Inflammatory macrophage treated with lipopolysaccharide for 1 hour (primary cell): ENCODE measurements at places on chromosomes 2 and 18.
A peak's percentile ranks its signal among the peaks of the same experiment; 100 is the strongest.

DNA sequence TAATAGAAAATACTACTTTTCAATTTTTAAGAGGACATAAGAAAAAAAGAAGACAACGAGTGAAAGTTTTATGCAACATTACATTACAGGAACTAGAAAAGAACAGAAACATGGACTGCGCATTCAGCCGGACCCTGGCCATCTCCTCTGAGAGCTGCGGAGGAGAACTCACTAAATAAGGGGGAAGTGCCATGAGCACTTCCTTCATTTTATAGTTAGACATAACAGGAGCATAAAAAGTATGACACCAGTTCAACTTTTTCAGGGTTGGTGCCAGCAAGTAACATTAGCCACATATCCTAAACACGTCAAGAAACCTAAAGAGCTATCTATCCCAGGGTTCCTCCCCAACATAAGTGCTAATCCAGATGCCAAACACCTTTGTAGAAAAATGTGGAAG is 78.0 kb upstream of the SERTAD2 start:
- peak; percentile 56 for DNase-seq

DNA sequence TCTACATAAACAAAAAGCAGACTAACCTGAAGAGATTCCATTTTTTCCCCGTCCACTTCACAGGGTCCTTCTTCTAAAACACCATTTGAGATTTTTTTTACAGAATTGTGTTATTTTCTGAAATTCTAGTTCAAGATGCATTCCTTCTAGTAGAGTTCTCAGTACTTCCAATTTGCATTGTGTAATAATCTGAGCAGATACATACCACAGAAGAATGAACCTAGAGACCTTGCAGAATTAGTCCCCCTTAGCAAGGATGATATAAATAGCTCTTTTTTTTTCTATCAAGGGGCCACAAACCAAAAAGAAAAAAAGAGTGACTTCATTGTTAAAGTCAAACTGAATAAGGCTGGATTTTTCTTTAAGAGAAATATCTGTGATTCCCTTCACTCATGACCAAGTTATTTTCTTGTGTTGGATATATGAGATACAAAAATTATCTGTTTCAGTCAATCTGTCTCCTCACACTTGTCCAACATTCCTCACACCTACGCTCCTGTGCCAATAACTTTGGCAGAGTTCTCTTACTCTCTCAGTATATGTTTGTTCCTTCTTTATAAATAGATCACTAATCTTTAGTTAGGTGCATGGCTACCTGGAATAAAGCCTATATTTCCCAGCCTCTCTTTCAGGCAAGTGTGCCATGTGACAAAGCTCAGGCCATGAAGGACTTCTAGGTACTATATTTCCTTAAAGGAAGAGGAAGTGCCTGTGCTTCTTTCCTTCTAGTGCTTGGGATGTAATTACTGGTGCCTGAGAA is 183.5 kb downstream of the ZNF385B start:
- DNase-seq: no peak

DNA sequence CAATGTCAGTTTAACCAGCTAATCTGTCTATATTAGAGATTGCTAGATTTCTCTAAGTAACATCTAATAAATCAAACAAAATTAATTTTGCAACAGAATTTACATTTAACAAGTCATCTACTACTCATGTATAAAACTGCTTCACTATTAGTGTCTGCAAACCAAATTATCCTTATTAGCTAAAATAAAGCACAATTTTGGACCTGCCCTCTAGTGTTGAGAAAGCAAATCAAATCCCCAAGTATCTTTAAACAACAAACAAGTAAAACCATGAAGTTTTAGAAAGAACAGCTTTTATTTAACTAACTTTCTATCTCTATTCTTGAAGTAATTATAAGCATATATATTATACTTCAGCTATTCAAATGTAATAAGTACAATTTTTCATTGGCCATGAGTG is 113.1 kb upstream of the SP3 start:
- peak; percentile 11 for DNase-seq

DNA sequence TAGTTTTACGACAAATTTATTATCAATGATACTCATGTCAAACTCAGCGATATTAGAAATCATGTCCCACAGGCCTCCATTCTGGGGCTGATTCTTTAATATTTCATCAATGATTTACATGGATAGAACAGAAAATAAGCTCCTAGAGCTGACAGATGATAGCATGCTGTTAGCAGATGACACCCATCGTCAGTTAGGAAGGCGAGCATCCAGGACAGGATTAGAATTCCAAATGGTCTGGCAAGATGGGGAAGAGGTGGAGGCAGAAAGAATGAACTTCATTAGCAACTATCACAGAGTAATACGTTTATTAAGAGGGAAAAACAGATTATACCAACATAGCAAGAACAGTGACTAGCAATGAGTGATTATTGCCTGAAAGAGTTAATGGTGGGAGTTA is 46.2 kb upstream of the ACVR1 start:
- no peak for DNase-seq

DNA sequence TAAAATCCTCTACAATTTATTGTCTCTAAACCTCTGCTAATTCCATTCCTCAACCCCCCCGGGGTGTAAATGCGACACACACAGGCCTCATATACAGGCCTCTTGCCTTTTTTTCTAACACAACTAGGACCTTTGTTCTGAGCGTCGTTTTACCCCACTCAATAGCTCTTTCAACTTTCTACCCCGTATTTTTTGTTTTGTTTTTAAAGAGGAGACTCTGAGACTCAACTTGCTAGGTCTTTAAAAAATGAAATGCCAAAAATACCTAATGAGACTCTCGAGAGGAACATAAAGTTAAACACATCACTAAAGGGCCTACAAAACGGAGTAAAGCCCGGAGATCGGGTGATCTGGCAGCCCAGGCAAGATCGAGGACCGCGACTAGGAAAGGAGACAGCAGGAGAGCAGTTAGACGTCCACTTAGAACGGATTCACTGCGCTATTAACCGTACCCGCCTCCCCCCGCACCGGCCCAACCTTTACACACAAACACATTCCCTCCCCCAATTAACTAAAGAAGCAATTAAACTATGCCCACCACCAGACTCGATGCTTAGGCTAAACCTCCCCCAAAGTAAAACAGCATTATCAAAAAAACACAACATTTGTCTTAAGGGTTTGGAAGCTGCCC is 1.7 kb downstream of the TRIP12 start:
- no peak for DNase-seq

- DNase-seq: peak; percentile 31
Measured at GRCh38 chr2:85772019-85772745, 18.4 kb downstream of the ATOH8 start.

GRCh38 chr2:122322815-122323214 is 567.4 kb downstream of the TSN start:
- DNase-seq: no peak

- DNase-seq: no peak
Measured at GRCh38 chr2:182634386-182634785, 81.7 kb upstream of the DNAJC10 start.

DNA sequence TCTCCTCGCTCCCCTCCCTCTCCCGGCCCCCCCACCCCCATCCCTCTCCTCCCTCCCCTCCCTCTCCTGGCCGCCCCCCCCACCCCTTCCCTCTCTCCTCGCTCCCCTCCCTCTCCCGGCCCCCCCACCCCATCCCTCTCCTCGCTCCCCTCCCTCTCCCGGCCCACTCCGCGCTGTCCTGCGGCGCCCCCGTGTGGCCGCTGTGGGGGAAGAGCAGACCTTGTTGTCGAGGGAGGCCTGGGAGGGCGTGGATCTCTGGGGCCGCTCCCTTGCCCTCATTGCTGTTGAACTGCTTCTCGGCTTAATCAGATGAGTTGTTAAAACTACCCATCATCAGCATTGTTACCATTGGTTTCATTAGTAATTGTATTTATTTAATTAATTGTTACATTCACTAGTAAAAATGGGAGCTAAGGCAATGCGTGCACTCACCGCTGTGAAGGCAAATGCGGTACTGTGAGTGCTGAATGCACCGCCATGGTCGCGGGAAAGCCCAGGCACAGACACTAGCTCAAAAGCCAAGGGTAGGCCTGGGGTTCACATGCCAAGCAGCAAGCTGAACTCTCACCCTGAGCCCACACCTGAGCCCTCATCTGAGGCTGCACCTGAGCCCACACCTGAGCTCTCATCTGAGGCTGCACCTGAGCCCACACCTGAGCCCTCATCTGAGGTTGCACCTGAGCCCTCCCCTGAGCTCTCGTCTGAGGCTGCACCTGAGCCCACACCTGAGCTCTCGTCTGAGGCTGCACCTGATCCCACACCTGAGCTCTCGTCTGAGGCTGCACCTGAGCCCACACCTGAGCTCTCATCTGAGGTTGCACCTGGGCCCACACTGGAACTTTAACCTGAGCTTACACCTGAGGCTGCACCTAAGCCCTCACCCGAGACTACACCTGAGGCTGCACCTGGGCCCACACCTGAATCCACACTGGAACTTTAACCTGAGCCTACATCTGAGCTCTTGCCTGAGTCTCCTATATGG is 8.8 kb downstream of the RTP5 start:
- peak; percentile 82 for DNase-seq

DNA sequence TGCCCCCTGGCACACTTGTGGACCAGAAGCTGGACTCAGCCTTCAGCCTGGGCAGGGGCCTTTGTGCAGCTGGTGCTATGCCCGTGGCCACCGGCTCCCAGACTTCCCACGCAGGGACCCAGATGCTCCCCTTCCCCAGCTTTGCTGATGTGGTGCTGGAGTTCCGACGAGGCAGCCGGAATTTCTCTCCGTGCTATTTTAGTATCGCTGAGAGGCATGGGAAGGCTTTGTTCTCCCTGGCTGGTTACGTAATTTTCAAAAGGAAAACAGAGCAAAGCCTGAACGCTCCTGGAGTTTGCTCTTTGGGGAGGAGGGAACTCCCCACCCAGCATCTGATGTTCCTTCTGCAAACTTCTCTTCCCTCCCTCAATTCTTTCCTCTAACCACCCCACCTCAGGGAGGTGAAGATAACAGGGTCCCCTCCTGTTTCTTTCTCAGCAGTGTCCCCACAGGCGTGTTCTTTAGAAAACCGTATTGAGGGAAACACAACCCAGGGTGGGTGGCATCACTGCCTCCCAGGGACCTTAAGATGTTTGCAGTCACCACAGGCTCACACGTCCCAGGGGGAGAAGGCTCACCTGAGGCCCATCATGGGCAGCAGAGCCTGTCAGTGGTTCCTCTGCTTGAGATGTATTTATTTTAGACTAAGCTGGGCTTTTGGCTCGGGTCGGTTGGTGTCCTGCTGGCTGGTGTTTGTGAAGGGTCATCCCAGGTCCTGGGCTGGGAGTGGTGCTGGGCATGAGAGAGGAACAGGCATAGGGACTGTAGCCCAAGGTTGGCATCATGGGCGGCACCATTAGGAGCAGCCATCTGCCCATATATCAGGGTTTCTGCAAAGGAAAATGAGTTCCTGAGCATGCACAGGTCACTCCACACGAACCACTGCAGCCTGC is 95.0 kb downstream of the MAPK4 start:
- DNase-seq: no peak

DNA sequence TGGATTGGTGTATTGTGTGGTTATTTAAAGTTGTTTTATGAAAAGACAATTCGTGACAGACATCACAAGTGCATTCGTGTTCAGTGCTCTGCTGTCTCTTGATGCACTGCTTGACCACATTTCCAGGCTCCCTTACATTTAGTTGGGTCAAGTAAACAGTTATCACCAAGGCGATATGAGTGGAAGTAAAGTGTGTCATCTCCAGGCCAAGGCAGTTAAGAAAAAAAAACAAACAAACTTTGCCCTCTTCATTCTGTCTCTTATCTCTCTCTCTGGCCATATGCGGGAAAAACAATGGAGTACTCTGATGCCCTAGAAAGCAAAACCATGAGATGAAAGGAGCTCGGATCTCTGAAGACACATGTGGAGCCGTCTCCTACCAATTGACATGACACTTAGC is 131.1 kb downstream of the DSEL start:
- DNase-seq: no peak

DNA sequence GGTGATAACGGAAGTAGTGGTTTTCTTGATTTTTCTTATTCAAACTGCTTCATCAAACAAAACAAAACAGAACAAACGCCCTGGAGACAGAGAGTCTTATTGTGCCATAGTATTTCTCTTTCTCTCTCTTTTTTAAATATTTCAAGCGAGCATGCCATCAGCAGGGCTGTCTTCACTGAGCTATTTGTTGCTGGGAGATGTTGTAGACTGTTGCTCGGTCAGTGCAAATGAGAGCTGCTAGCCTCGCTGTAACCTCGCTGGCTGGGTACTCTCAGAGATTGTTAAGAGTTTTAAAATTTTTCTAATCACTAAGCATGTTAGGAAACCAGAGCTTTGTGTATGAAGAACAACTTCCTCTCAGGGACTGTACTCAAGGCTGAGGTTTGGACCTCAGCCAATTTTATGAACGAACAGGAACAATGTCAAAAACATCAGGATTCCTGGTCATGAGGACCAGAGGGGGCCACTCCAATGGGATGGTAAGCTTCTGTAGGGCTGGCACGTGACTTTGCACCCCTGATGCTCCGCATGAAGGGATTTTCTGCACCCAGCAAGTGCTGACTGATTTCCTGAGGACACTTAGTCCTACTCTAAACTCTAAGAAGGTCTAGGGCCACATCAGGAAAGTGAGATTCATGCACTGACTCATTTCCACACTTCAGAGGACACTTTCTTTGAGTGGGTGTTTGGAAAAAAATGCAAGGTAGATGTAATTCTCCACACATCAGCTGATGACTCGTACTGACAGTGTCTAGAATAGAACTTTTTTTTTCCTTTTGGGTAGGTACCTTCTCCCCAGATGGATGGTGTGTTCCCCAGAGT is 59.8 kb upstream of the IL1R1 start:
- DNase-seq: peak; percentile 81

DNA sequence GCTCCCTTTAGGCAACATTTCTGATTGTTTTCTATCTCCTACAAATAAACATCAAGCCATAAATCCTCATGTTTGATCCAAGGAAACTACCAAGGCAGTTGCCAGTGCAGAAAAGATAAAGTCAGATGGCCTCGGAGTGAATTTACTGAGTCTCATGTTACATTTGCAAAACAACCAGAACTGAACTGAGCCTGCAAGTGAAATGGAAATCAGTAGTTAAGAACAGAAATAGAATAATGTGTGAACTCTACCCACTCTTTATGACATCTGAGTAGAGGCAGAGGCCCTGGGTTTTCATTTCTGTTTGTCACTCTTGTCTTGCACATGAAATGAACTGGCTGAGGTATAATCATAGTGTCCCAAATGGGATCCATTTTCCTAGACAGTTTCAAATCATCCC is 20.4 kb upstream of the DAPL1 start:
- no peak for DNase-seq

DNA sequence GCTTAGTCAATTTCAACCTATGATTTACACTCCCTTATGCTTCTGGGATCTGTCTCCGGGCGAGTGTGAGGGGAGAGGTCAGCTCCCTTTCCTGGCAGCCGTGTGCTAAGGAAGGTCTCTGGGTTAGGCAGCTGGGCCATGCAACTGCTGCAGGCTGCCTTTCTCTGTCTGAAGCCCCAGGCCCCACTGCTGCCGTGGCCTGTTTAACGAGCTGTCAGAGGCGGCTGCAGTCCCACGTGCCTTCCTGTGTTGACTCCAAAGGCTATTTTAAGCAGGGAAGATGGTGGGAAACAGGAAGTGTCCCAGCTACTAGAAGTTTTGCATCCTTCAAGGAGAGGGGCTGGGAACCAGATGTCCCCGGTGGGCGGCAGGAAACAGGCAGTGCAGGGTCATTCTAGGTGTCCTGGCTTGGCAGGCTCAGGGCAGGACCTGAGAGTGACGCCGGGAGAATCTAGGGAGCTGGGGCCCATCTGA is 186.4 kb downstream of the TNS1 start:
- peak; percentile 61 for DNase-seq

GRCh38 chr2:235834781-235835180 is 333.4 kb downstream of the GBX2 start:
- no peak for DNase-seq

- peak; percentile 15 for DNase-seq
Measured at GRCh38 chr18:26763446-26764110, 101.9 kb downstream of the AQP4 start.

- DNase-seq: peak; percentile 62
Measured at GRCh38 chr2:136246086-136246669, 128.2 kb upstream of the CXCR4 start.
